ENCODE measurements at places on chromosomes 5 and 9.
A peak's percentile ranks its signal among the peaks of the same experiment; 100 is the strongest.

DNA sequence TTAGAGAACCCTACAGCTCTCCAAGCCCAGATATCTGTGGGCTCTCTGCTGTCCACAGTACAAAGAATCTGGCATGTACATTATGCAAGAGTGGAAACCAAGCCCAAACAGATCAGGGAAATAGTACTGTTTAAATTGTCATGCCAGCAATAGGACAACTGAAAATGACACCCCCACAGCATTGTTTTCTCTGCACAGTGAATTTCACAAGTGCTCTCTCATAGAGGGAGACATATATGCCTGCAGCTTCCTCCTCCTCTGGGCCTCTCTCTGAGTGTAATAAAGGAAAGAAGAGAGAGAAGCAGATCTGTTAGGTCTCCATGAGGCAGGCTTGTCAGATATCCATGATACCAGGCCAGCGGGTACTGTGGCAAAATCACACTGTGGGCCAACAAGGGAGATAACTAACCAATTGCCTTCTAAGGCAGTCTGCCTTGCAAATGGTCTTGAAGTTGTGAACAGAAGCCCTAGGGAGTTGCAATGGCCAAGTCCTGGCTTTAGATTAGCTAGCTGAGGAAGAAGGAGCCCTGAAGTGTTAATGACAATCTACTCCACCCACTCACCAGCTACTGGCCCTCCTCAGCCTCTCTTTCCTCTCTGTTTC lies 54.4 kb upstream of the JMY start:
- DNase-seq: no peak

DNA sequence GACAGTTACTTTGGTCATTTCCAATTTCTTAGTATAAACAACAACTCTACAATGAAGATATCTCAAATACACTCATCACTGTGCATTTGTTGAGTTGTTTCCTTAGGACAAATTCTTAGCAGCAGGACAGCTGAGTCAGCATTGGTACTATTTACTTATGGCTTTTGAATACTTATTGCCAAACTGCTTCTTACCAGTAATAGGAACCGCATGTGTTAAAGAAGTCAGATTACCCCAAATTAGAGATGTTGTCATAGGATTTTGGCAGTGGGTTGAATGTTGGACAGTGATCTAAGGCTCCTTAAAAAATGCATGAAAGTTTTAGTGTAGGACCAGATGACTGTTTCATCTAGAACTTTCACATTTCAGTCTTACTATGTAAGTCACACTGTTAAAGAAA lies 280.1 kb upstream of the DMRT1 start:
- no peak for DNase-seq

DNA sequence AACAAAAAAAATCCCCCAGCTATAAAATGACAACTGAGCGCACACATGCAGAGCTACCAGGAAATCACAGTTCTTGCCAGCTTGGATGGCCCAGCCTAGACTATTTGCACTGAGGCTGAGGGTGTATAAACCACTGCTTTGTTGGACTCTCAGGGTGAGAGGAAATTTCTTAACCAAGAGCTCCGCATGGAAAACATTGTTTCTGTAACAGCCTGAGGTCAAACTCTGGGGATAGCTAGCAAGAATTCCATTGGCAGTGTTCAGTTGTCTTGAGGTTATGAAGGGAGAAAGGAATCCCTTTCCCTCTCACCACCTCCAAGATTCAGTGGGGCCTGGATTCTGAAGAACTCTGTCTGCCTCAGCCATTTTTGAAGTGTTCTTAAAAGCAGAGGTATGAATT lies 360.0 kb downstream of the OSTF1 start:
- DNase-seq: no peak

DNA sequence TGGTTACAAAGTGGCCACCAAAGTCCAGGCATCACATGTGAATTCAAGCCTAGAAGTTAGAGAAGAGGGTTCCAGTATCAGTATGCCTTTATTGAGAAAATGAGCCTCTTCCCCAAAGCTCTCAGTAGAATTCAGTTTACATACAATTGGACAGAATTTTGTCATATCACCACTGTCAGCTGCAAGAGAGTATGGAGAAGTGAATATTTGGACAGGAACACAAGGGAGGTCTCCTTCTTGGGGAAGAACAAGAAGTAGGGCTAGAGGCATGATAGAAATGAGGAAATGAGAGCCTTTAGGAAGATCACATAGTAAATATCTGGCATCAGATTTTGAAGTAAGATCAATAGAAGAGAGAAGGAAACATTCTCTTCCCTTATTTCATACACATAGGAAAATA lies 27.8 kb upstream of the VLDLR start:
- no peak for DNase-seq

DNA sequence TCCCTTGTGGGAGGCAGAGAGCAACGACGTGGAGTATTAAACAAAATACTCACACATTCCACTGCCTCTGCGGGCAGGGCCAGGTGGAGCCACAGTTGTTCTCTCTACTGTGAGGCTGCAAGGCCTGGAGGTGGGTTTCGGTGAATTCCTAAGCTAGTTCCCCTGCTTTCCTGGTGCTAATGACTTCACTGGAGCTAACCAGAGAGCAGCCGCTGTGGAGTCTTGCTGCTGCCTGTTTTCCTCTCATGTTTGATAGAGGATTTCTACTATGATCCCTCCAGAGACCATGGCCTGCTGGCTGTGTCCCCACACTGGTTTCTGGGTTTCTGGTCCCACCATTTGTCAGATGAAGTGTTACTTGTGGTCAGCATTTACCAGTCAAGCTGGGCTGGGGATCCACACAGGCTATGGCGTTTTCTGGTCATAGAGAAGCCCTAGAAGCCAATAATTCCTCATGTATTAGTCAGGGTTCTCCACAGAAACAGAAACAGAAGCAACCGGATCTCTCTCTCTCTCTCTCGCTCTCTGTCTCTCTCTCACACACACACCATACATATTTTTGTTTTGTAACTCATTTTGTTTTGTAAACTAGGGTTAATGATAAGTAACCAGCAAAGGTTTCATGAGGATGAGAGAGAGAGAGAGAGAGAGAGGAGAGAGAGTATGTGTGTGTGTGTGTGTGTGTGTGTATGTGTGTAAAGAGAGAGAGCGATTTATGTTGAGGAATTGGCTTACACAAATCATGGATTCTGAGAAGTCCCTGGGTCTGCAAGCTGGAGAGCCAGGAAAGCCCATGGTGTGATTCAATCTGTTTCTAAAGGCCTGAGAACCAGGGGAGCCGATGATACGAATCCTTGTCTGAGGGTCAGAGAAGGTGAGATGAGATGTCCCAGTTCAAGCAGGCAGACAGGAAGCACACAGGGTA lies 403.0 kb downstream of the GADD45G start:
- no peak for DNase-seq

- no peak for DNase-seq
Observed at GRCh38 chr9:124480621-124480981, 26.6 kb downstream of the NR5A1 start.

DNA sequence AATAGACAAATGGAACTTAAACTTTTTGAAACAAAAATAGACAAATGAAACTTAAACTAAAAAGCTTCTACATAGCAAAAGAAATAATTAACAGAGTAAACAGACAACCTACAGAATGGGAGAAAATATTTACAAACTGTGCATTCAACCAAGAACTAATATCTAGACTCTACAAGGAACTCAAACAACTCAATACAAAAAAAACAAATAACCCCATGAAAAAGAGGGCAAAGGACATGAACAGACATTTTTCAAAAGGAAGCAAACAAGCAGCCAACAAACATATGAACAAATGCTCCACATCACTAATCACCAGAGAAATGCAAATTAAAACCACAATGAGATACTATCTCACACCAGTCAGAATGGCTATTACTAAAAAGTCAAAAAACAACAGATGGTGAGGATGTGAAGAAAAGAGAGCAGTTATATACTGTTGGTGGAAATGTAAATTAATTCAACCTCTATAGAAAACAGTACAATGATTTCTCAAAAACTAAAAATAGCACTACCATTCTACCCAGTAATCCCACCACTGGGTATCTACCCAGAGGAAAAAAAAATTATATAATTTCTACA lies 170.8 kb upstream of the RGMB start:
- DNase-seq: no peak

DNA sequence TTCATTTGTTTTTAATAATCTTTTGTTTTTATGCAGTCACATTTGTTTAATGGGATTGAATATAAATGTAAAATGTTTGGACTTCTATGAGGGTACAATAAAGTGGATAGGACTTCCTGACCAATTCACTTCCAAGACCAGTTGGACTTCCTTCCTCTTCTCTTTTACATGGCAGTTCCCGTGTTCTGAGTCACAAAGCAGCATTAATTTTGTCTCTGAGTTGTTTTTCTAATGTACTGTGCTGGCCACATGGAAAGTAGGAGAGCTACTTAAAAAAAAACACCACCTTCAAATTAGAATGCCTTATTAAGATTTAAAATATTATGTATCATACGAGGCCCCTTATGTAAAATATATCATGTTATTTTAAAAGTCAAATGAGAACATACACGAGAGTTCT lies 87.3 kb downstream of the CCDC171 start:
- DNase-seq: no peak

DNA sequence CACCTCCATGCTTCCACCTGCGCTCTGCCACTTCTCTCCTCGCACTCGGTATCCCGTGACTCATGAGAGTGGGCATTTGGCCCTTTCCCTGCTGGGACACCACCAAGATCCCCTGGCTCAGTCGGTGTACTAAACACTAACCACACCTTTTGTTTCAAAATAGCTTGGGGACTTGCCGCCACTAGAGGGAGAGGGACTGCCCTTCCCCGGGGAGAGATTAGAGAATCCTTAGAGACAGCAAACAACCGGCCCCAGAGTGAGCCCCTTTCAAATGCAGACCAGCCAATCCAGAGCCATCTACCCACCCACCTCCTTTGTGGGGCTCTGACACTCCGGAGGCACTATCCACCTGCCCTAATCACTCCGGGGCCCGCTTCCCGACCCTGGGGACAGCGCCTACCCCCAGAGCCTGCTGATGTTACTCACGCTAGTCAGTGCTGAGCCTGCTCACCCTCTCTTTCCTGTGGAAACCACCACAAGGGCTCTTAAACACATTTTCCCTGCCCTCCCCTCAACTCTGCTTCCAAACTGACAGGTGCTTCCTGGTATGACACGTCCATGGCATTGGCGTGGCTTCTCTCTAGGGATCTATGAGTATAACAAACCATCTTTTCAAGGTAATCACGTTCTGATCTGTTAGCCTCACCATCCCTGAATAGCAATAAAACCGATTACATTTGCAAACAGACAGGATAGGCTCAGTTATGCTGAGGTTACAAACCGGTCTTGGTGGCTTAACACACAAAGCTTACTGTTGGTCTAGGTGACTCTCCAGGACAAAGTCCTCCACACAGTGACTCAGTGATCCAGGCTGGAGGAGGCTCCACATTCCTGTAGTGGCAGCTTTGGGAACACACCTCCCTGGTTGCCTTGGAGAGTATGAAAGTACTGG lies 180.1 kb upstream of the MVB12B start:
- peak; percentile 52 for DNase-seq

GRCh38 chr5:67577424-67577823 lies 380.8 kb upstream of the CD180 start:
- no peak for DNase-seq
